Activated T-helper 1 cell treated with anti-CD3 and anti-CD28 coated beads, Interleukin-2, amount 50 U/mL, for 16 hours (primary cell): ENCODE measurements at places on chromosomes 4 and X.

DNA sequence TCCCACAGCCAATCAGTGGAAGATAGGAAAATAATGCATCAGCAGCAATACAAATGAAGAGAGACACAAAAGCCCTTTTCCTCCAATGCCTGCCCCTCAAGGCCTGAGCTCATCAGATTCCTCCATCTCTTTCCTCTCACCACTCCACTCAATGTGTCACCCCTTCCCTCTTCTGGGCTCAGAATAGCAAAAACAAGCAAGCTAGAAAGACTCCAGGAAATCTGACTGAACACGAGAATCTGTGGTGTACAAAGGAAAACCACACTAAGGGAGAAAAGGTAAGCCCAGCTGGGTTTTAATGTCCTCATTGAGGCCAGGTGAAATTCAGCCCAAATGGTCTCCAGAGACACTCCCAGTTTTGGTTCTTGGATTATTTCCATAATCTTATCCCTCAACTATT, 46.3 kb downstream of the ARHGEF9 start:
- DNase-seq: no peak

GRCh38 chrX:106302304-106302703, 134.2 kb downstream of the PWWP3B start:
- DNase-seq: no peak

DNA sequence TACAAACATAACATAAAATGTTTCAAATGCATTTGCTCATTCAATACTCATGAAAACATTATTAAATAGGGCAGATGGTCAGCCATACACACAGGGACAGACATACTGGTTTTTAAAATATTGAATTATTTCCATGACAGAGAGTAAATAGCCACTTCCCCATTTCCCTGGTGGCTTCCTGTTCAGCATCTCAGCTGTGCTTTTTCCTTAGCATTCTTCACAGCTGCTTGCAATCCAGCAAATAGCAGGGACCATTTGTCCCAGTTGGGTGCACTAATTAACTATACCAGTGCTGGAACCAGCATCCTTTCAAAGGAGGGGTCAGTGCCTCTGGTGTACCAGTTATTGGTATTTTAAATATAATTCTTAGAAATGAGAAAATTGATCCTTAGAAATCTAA, 964.7 kb downstream of the RAB28 start:
- DNase-seq: no peak

GRCh38 chr4:109655396-109655795, 47.8 kb downstream of the CASP6 start:
- no peak for DNase-seq

DNA sequence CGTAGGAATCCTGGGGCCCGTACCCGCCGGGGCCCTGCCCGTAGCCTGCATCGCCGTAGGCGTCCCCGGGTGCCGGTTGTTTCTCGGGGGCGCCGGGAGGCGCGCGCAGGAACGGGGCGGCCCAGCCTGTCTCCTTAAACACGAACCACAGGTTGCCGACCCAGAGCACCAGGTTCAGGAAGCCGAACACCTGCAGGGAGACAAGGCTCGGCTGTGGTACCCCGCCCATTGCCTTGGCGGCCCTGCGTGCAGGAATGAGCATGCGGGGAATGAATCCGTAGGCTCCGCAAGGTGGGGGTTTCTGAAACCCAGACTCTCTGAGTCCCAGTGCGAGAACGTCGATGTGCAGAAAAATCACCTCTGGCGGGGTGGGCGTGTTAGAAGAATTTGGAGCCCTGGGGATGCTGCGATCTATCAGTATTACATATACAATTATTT, 5.4 kb upstream of the PRICKLE3 start:
- DNase-seq: no peak
